Bladder microvascular endothelial cell (primary cell): ENCODE measurements at places on chromosomes 3 and 15. TPM values are rescaled to one million over a fixed set of nuclear protein-coding genes. Genes with fewer than 3 reads are reported as not detected.

PP2D1 gene
- total RNA-seq, result not detected in 2 replicates

ZNF502 gene
- 2.3 and 4.8 TPM in 2 replicates for total RNA-seq

GP9 gene
- not detected in 2 replicates for total RNA-seq

THAP10 gene
- 0.94 and 0.97 TPM in 2 replicates for total RNA-seq

ADGRG7 gene
- total RNA-seq, result not detected in 2 replicates

STRA6 gene
- 0.06 TPM in 1 of 2 replicates, not detected in the other for total RNA-seq

CPNE9 gene
- not detected in 2 replicates for total RNA-seq

ARPIN gene
- 14.8 and 17.0 TPM in 2 replicates for total RNA-seq

GRIP2 gene
- under 0.01 TPM in 1 of 2 replicates, not detected in the other for total RNA-seq

RSL24D1 gene
- 45.0 and 55.3 TPM in 2 replicates for total RNA-seq
